Activated CD8-positive, alpha-beta memory T cell treated with anti-CD3 and anti-CD28 coated beads for 48 hours (primary cell): ENCODE measurements at places on chromosomes 4 and X.

GRCh38 chr4:10684631-10685030 is at the start of gene CLNK:
CLNK (minus strand) TSS chr4:10684768; CDS start chr4:10667869, 16,899 bp downstream.
- DNase-seq: no peak

DNA sequence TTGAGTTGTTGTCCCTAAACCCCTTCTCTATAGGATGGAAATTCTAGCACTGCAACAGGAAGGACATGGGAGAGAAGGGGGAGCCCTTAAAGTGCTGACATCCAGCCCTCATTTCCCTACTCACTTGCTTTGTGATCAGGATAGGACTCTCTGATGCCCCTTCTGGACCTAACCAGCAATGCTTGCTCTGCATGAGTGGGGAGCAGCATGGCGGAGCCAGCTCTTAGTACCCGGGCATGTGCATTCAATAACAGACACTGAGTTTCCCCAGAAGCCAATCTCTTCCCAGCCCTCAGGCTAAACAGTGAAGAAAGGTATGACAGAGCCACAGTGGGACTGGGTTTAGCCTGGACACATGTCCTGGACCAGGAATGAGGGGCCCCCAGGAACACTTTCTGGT is 14.0 kb downstream of the SOD3 start:
- DNase-seq: no peak

DNA sequence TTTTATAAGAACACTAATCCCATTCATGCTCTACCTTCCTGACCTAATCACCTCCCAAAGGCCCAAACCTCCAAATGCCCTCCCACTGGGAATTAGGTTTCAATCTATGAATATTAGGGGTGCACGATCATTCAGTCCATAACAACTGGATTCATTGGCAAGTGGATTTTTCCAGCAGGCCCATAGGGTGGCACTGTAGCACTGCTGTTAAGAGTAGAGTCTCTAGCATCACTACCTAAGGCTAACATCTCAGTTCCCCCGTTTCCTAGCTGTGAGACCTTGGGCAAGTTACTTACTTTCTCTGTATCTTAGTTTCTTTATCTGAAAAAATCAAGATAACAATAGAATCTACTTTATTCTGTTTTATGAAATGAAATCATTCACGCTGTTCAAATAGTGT is 315.8 kb downstream of the STIM2 start:
- DNase-seq: no peak

DNA sequence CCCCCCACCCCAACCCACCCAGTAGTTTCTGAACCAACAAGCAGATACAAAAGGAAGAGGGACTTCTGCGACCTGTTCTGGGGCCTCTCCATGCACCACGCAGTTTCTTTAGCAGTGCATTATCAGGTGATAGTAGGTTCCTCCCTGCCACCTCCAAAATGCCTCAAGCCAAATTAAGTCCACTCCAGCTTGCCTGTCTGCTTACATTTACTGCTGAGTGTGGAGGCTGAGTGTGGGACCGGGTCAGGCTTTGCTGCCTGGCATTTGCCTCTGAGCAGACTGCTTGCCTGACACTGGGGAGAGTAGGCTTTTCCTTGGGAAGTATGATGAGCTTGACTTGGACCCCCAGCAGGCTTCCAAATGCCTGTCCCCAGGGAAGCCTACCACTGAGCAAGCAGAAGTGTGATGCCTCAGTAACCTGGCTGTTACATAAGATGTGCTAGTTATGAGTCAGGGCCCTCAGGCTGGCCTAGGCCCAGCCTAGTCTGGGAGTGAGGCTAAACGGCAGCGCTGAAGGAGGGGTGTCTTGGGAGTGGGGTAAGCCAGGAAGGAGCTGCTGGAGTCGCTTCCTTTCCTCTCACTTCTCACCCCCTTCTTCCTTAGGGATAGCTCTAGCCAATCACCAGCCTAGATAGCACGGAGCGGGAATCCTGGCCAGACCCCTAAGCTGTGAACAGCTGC is 9.0 kb downstream of the TSC22D3 start:
- DNase-seq: no peak

GRCh38 chrX:148270499-148270898 is 229.9 kb upstream of the AFF2 start:
- DNase-seq: no peak

DNA sequence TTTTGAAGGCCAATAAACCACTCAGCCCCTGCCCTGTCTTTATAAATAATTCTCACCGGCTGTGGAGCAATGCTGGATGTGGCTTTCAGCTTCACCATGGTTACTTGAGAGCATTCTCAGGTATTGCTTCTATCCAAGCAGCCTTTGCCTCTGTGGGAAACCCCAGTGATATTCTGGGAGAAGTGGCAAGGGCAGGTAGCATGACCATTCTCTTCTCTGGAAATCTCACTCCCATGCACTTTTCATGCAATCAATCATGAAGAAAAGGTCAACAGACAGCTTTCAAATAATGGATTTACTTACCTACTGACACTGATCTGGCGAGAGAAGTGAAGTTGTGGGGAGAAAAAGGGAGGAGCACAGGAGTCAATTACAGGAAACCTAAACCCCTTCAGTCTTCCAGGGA is 49.5 kb downstream of the UNC5C start:
- DNase-seq: no peak

GRCh38 chr4:137534516-137534915 is 2.2 kb upstream of the PCDH18 start:
- no peak for DNase-seq

- no peak for DNase-seq
Observed at GRCh38 chrX:6770936-6771335, 236.0 kb upstream of the VCX3A start.

DNA sequence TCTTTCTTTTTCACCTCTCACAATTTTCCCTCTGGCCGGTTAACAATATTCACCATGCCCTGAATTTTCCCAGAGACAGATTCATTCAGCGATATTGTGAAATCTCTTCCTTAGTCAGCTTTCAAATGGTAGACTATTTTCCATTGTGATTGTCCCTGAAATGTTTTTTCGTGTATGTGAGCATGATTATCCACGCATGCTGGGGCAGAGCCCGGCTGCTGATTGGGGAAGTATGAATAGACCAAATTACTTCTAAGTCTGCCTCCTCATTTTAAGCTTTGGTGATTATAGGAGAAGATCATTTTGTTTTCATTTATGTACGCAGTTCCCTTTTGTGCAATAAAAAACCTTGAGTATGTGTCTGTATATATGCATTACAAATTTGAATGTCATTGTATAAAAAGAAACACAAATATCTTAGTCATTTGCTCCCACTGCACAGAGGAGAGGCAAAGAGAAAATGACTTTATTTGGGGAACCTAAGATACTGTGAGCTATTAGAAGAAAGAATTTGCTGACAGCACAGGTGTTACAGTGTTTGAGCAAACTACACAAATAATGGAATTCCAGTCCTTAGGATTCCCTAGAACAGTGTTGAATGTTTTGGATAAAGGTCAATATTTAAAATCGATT is 11.3 kb downstream of the DTHD1 start:
- no peak for DNase-seq

- DNase-seq: no peak
Observed at GRCh38 chr4:8015512-8015911, 75.9 kb upstream of the AFAP1 start.

DNA sequence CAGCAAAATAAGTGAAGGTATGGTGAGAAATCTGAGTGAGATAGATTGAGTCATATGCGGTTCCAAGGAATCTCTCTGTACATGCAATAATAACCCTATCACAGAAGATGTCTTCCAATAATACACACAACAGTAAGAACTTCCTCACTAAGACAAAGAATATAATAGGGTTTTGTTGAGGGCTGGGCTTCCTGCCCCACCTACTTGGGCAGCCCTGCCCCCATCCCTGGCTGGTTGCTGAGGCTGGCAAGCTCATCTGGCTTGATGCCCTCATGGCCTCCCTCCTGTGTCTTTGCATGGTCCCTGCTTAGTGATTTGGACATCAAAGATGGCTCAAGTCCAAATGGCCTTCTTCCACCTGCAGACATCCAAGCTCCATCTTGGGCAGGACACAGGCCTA is 2.7 kb downstream of the GEMIN8 start:
- DNase-seq: no peak

GRCh38 chr4:75644095-75644494 is 13.8 kb upstream of the CDKL2 start:
- DNase-seq: no peak

DNA sequence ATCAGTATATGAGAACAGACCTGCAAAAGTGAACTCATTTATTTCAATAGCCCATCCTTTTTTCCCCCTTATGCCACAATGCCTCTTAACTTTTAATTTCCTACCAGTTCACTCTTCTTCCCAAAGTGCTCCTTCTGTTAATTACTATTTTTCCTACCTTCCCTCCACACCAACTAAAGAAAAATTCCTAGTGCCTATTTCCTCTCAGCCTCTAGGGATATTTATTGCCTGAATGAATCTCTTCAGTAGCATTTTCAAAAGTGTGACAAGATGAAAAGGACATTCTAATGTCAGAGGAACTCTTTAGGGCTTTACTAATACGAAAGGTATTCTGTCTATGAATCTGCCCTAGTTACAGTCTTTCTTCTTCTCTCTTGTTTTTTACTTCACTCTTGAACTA is 181.1 kb upstream of the SPRY1 start:
- DNase-seq: no peak

DNA sequence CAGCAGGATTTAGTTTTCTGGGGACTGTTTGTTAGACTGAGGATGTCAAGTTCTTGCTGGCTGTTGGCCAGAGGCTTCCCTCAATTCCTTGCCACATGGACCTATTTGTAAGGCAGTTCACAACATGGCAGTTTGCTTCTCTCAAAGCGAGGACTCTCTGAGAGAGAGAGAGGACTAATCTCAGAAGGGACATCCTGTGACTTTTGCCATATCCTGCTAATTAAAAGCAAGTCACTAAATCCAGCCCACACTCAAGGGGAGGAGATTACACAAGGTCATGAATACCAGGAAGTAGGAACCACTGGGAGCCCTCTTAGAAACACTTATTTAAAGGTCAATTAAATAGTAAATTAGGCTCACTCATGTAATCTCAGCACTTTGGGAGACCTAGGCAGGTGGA is 38.2 kb downstream of the PPP1R2C start:
- DNase-seq: no peak

DNA sequence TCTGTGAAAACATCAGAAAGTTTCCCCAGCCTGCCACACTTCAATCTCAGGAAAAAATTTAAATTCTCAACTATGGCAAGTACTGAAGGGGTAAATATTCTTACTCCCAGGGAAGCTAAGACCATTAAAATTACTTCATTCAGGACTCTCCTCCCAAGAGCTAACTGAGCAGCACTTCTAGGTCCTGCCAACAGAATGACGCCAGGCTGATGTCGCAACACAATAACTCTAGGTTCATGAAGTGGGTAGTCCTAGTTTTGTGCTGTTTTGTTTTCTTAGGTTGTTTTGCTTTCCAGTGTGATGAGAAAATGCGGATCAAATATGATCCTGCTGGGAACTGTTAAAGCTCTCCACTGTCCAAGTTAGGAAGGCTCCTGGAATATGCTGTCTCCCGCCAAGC is 180.0 kb downstream of the NKX6-1 start:
- DNase-seq: no peak
